Neuronal stem cell (in vitro differentiated cells): ENCODE measurements at places on chromosomes 2 and 18.

GRCh38 chr2:85066874-85067351, 66.3 kb upstream of the TCF7L1 start:
- peak; percentile 80 for DNase-seq

DNA sequence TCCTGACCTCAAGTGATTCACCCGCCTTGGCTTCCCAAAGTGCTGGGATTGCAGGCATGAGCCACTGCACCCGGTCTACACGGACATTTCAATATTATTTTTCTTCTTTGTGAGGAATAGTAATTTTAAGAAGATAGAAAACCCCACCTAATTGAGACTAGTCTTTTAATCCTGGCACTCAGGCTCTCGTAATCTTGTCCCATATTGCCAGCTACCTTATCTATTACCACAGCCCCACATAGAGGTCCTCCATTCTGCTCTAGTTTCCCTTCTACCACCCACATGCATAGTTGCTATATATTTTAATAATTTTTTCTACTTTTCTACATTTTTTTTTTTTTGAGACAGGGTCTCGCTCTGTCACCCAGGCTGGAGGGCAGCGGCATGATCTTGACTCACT, 9.5 kb upstream of the USP14 start:
- no peak for DNase-seq

GRCh38 chr2:206558492-206558891, 83.8 kb upstream of the FAM237A start:
- DNase-seq: no peak

DNA sequence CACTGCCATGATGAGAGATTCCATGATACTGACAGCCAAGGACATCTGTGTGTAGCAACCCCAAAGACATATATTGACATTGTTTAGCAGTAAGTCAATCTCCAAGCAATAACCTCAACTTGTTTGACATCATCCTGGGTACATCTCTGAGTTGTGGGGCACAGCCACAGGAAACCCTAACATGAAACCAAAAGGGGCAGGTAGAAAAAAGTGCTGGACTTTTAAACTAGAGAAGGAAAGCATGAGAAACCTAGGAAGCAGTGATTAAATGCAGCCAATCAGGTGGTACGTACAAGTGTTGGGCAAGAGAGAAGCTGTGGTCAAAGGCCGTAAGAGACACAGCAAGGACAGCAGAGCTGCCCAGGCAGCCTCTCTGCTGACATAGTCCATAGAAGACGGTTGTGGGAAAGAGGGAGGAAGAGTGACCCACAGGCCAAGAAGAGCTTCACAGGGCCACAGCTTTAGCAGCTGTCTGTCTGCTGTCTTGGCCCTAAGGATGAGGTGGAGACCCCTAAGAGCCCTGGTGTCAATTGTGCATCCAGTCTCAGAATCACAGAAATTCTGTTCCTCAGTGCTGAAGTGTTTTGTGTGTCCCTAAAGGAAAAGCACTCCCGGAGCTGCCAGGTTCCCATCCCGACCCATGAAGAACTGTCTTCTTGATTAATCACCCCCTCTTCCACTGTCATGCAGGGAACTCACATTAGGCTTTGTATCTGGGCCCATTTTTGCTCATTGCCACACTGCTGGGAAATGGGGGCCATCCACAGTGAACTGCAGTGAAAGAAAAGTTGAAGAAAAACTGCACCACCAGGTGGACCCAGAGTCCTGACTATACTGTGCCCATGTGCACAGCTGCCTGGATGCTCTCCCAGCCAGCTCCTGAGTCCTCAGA, 25.4 kb upstream of the CHN1 start:
- DNase-seq: peak; percentile 15

DNA sequence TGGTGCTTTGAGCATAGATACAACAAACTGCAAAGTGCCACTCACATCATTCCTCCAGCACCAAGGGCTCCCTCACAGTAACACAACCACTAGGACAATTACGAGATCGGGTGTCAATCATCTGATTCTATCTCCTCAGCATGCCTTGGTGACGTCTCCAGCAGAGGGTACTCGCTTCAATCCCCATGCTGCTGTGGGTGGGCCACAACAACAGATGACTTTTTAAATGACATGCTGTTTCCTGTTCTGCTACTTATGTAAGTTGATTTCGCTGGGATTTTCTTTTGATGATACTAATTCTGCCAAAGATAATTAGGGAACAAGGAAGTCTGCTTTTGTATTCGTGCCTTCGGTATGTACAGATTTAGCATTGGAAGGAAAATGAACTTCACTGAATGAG, 1113.0 kb downstream of the BCL11A start:
- no peak for DNase-seq

GRCh38 chr18:68263481-68263880, 451.4 kb downstream of the TMX3 start:
- DNase-seq: no peak

- no peak for DNase-seq
Observed at GRCh38 chr2:111954602-111955332, 56.4 kb downstream of the MERTK start.
